ENCODE measurements at places on chromosomes 7 and 10.
A peak's percentile ranks its signal among the peaks of the same experiment; 100 is the strongest.

- no peak for ATAC-seq
These were observed 31.9 kb downstream of the PIP4K2A start for GRCh38 chr10:22682237-22683139.

DNA sequence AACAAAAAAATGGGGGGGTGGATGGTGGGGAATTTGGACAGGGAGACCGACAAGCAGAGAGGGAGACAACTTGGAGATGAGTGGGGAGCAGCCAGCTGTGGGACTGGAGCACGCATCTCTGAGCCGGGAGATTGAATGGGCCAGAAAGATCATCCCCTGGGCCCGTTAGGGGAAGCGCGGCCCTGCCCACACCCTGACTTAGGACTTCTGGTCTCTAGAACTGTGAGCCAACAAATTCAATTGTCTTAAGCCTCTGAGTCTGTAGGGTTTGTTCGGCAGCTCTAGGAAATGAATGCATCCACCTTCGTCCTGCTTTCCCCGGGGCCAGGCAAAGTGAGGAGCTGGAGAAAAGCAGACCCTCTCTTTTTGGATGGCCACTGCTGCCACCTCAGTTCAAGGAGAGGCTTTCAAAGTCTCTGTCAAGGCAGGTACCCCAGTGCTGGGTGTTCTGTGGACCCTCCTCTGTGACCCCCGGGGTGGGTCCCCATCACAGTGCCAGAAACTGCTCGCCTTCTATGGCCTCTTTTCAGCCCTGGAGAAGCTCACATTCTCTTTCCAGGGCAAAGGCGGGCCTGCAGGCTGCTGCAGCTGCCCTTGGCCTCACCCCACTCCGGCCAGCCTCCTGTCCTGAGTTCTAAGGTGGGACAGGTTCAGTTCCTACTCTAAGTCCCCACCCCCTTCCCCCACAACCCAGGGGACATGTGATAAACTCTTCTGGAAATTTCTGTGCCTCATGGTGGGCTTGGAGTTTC is 423.2 kb downstream of the RPS24 start:
- ATAC-seq, result no peak

GRCh38 chr10:61981460-61981859 is 80.0 kb downstream of the ARID5B start:
- ATAC-seq, result no peak

DNA sequence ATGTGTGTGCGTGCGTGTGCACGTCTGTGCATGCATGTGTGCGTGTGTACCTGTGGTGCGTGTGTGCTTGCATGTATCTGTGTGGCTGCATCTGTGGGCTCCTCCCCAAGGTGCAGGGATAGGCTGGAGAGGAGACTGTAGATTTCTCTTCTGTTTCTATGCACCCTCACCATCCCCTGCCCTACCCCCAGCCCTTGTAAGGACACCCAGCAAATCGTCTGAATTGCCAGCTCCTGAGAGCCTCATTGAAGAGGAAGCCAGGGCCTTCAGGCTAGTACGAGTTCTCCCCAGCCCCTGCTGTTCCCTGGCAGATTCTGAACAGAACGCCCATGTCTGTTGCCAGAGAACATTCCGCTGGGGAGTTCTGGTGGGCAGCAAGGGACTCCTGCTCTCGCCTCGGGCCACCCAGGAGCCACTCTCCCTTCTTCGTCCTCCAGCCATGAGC is 17.0 kb upstream of the TRIM8 start:
- ATAC-seq, result peak; percentile 16

- ATAC-seq, result no peak
These were observed 130.1 kb downstream of the NT5C2 start for GRCh38 chr10:103062854-103063590.

DNA sequence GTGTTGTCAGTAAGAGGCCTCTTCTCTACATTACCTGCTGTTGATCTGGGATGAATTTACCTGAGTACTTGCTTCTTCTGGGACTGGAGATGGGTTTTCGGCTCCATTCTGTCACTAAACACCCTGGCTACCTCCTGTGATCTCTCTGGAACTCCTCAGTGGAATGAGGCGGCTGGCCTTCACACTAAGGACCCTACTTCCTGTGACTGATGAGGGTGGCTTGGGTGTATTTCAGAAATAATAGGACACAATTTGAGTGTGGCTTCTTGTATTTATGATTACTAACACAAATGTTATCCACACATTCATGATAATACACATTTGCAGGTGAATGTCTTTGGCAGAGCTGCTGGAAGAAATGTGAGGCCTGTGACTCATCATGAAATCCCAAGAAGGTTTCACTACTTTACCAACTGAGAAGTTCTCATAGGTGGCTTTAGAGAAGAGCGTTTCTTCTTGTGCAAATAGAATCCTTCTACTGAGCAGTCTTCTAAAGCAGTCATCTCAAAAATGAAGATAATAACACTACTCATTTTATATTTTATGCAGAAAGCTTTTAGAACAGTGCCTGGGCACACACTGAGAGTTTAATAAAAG is 21.3 kb upstream of the EVX1 start:
- ATAC-seq, result no peak

GRCh38 chr7:69739190-69739589 is 140.9 kb downstream of the AUTS2 start:
- no peak for ATAC-seq

- ATAC-seq, result no peak
These were observed 47.8 kb upstream of the SLF2 start for GRCh38 chr10:100864978-100865377.

GRCh38 chr7:130901209-130901783 is 167.3 kb upstream of the KLF14 start:
- peak; percentile 70 for ATAC-seq

DNA sequence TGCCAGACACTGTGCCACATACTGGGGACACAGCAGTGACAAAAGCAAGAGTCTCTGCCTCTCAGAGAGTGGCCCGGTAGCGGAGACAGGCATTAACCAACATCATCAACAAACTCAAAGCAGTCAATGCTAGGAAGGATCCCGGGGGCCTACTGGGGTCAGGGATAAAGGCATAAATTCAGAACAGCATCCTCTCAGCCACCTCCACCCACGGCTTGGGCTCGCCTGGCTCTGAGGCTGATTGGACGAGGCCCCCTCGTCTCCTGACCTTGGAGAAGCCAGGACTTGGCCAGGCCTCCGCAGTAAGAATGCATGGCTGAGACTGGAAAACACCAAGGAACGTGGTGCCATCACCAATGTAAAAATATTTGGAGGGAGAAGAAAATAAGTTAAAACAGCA is 102.1 kb downstream of the ARHGAP22 start:
- ATAC-seq, result no peak

DNA sequence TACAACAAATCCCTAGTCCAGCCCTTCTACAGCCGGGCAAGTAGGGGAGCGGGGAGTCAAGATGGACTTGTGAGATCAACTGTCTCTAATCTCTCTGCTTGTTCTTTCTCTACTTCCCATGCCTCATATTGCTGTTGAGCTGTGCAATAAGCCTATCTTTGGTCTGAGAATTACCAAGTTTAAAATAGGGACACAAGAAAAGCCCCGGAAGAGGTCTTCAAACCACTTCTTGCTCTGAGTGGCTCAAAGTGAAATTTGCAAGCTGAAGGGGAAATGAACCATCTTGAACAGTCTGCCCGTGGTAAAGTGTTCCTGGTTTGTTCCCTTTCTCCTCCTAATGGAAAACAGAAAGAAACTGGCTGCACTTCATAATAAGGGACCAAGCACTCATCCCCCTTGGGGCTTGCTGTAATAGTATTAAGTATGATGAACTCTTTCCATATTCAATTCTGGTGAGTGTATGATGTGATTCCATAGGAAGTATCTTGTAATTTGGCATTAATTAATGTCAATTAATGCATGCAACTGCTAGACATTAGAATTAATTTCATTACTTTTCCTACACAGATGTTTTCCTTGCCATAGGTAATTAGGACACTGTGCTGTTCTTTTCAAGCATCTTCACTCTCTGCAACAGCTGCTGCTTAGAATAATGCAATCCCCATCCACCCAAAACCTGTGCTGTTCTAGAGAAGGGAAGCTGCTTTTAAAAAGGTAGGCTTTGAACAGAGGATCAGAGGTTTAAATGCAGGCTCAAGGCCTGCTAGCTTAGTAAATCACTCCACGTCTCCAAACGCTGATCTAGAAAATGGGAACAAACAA is 449.6 kb downstream of the SORCS1 start:
- no peak for ATAC-seq

- ATAC-seq, result no peak
These were observed 638.5 kb upstream of the DPP6 start for GRCh38 chr7:153413540-153414287.

DNA sequence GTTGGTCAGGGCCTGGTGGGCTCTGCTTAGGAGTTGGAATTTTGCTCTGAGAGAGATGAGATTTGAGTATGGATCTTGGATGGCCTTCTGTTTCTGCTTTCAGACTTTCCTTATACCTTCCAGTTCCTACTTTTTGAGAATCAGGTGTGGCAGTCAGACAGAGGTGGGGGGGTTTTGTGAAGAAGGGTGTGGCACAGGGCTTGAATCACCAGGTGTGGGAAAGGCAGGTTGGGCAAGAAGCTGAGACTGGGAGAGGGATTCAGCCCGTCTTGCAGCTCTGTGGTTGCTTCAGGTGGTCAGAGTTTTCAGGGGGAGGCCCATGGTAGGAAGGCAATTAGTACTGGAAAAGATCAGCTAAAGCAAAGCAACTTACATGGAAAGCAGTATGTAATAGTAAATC is 340.2 kb downstream of the LRMDA start:
- no peak for ATAC-seq

GRCh38 chr10:73053275-73053674 is 43.4 kb downstream of the P4HA1 start:
- ATAC-seq, result no peak

DNA sequence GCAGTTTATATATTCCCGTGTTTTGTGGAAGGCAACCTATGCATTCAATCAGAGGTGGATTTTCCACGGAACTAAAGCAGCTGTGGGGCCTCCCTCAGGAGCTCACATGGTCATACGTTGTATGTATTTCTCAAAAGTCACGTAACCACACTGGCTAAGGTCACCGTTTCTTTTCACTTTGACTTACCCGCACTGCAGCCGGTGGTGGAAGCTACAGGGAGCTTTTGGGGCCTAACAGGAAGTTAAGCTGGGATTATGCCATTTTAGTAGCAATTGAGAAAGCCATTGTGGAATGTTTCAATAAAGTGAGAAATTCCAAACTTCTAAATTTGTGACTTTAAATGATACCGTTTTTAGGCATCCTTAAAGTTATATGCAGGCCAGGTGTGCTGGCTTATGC is 111.2 kb upstream of the KLF6 start:
- no peak for ATAC-seq

- no peak for ATAC-seq
These were observed 89.8 kb downstream of the MBL2 start for GRCh38 chr10:52682766-52683165.

- no peak for ATAC-seq
These were observed 174.8 kb downstream of the RTKN2 start for GRCh38 chr10:62093863-62094291.

DNA sequence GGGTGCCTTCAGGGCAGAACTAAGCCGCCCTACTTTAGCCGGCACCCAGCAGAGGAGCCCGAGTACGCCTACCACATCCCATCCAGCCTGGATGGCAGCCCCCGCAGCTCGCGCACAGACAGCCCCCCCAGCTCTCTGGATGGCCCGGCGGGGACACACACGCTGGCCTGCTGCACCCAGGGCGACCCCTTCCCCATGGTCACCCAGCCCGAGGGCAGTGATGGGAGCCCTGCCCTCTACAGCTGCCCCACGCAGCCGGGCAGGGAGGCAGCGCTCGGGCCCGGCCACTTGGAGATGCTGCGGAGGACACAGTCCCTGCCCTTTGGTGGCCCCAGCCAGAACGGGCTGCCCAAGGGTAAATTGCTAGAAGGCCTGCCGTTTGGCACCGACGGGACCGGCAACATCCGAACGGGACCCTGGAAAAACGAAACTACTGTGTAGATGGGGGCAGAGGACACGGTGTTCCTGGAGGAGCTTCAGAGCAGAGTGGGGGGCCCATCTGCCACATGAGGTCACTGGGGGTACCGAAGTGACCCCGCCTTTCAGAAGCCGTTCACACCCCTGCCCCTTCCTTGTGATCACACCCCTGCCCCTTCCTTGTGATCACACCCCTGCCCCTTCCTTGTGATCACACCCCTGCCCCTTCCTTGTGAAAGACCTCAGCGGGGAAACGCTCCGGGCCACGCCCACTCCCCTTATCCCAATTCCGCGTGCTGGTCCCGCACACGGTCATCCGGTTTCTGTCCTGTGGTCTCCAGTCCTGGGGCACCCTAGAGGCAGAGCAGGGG is 30.8 kb upstream of the KNDC1 start:
- ATAC-seq, result no peak

DNA sequence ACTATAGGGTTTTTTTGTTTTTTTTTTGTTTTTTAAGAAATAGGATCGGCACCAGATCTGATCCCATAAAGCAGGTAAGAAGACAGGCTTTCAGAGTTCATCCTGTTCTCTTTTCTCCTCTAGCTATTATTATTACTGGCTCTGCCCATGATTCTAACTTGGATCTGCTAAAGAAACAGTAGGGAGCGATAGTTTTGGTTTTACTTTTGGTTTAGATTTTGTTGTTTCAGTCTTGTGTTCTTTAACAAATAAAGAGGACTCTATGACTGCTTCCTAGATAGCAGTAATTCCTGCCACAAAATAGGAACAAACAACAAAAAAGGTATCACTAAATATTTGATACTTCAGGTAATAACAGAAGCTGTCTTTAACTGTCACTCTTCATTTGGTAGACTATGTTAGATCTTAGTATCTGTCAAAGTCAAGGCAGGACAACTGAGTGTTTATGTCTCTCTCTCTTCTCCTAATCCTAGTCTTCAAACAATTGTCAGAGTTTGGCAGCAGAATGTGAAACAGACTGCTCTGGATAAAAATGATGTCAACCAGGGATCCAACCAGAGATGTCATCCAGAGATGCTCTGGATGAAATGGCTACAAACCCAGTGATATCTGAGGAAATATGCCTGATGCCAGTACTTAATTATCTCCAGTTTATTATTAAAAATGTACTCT is 99.8 kb downstream of the KMT2C start:
- no peak for ATAC-seq

- no peak for ATAC-seq
These were observed 2.9 kb downstream of the AKR1D1 start for GRCh38 chr7:138079137-138079536.

Data from gastroesophageal sphincter (tissue), 4 donors.